ENCODE measurements at places on chromosomes 4 and X. TPM values are rescaled to one million over a fixed set of nuclear protein-coding genes. Genes with fewer than 3 reads are reported as not detected.

GRCh38 chr4:10457255-10457801 lies at the start of gene ZNF518B:
Gene ZNF518B, minus strand, starts transcription at chr4:10457426. Its CDS starts 11,098 bp downstream, at chr4:10446328.
- DNase-seq = peak; percentile 78
- peaks cover 4% of the 10 kb centered on the region for H3K4me1 ChIP-seq
- H3K4me3 ChIP-seq = peak within 1 kb of the TSS; percentile 33
- no peaks in the 10 kb centered on the region for H3K27me3 ChIP-seq
- H3K27ac ChIP-seq = no peak within 1 kb of the TSS
- no peaks in the 10 kb centered on the region for H3K36me3 ChIP-seq

GRCh38 chr4:109332926-109333464 lies 30.5 kb upstream of the COL25A1 start:
- H3K27me3 ChIP-seq = no peaks in the 10 kb centered on the region
- H3K27ac ChIP-seq = no peak overlapping the region
- H3K36me3 ChIP-seq = no peaks in the 10 kb centered on the region
- H3K4me1 ChIP-seq = no peaks in the 10 kb centered on the region
- no peak for DNase-seq
- no peak overlapping the region for H3K4me3 ChIP-seq

GRCh38 chrX:133923113-133923512 lies 62.3 kb downstream of the GPC3 start:
- no peaks in the 10 kb centered on the region for H3K36me3 ChIP-seq
- H3K27ac ChIP-seq = no peak overlapping the region
- no peak for DNase-seq
- no peaks in the 10 kb centered on the region for H3K27me3 ChIP-seq
- no peaks in the 10 kb centered on the region for H3K4me1 ChIP-seq
- no peak overlapping the region for H3K4me3 ChIP-seq

- H3K27me3 ChIP-seq = no peaks in the 10 kb centered on the region
- no peaks in the 10 kb centered on the region for H3K4me1 ChIP-seq
- no peak overlapping the region for H3K4me3 ChIP-seq
- no peak for DNase-seq
- H3K36me3 ChIP-seq = no peaks in the 10 kb centered on the region
- no peak overlapping the region for H3K27ac ChIP-seq
Observed at GRCh38 chr4:155009288-155009687, 199.1 kb upstream of the NPY2R start.

GRCh38 chr4:96630839-96631238 lies 790.9 kb downstream of the PDHA2 start:
- H3K27ac ChIP-seq = no peak overlapping the region
- no peak for DNase-seq
- no peaks in the 10 kb centered on the region for H3K36me3 ChIP-seq
- no peaks in the 10 kb centered on the region for H3K27me3 ChIP-seq
- no peak overlapping the region for H3K4me3 ChIP-seq

The UGT2B15 gene
- 174 TPM for total RNA-seq

DNA sequence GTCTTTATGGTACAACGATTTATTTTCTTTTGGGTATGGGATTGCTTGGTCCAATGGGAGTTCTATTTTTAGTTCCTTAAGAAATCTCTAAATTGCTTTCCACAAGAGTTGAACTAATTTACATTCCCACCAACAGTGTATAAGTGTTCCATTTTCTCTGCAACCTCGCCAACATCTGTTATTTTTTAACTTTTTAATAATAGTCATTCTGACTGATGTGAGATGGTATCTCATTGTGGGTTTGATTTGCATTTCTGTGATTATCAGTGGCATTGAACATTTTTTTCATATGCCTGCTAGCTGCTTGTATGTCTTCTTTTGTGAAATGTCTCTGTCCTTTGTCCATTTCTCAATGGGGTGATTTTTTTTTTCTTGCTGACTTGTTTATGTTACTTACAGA lies 42.8 kb downstream of the UCHL1 start:
- no peak overlapping the region for H3K27ac ChIP-seq
- H3K36me3 ChIP-seq = no peaks in the 10 kb centered on the region
- no peak for DNase-seq
- no peaks in the 10 kb centered on the region for H3K27me3 ChIP-seq
- no peaks in the 10 kb centered on the region for H3K4me1 ChIP-seq
- H3K4me3 ChIP-seq = no peak overlapping the region

The SCD5 gene
- 1.4 TPM for total RNA-seq

GRCh38 chrX:123738378-123738940 lies 5.6 kb upstream of the THOC2 start:
- DNase-seq = no peak
- no peaks in the 10 kb centered on the region for H3K4me1 ChIP-seq
- no peak overlapping the region for H3K4me3 ChIP-seq
- no peaks in the 10 kb centered on the region for H3K27me3 ChIP-seq

GRCh38 chr4:14877246-14878225 lies 124.7 kb upstream of the CPEB2 start:
- no peak overlapping the region for H3K4me3 ChIP-seq
- DNase-seq = no peak
- H3K27ac ChIP-seq = no peak overlapping the region
- H3K36me3 ChIP-seq = no peaks in the 10 kb centered on the region

The LAMTOR3 gene
- total RNA-seq = 22.8 TPM

The TMPRSS11B gene
- not detected for total RNA-seq

GRCh38 chr4:93183576-93183975 lies 645.0 kb upstream of the ATOH1 start:
- no peaks in the 10 kb centered on the region for H3K36me3 ChIP-seq
- H3K4me3 ChIP-seq = no peak overlapping the region
- H3K27me3 ChIP-seq = no peaks in the 10 kb centered on the region

DNA sequence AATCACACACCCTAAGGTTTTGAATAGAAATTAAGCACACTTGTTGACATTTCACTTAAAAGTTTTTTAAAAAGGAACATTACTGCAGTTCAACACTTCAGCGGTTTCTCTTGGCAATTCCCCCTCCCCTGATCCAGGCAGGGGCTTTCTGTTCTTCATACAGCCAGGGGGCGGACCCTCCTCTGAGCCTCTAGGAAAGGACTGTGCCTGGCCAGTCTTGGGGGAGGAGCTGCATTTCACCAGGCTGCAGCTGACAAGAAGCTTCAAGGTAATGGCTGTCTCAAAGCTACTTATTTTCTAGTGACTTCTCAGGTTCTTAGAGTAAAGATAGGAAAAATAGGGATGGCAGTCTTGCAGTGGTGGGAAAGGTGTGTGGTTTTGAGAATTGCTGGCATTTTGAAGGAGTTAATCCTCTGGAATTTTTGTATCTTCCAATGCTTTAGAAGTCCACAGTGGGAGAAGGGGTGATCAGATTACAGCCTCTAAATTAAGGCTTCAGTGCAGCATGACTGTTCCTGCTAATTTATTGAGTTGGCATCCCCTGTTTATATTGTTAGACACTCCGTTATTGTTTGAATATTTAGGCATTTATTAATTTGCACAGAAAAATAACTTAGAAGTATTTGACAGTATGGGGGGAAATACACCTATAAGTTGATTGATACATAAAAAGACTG lies 33.5 kb downstream of the PWWP3B start:
- H3K4me1 ChIP-seq = no peaks in the 10 kb centered on the region
- no peak overlapping the region for H3K27ac ChIP-seq
- H3K4me3 ChIP-seq = no peak overlapping the region
- H3K36me3 ChIP-seq = no peaks in the 10 kb centered on the region

DNA sequence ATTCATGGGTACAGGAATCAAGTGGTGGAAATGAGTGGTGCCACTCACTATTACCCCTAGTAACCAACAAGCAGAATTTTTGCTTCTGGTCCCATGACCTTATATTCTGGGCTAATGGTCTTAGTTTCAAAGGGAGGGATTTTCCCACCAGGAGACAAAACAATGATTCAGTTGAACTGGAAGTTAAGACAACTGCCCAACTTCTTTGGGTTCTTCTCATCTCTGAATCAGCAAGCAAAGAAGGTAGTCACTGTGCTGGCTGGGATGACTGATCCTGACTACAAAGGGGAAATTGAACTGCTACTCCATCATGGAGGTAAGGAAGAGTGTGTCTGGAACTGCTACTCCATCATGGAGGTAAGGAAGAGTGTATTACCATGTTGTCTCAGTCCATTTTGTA lies 87.2 kb downstream of the IL13RA2 start:
- H3K36me3 ChIP-seq = no peaks in the 10 kb centered on the region
- H3K27me3 ChIP-seq = peaks cover 4% of the 10 kb centered on the region
- DNase-seq = no peak
- H3K27ac ChIP-seq = no peak overlapping the region
- H3K4me1 ChIP-seq = no peaks in the 10 kb centered on the region

DNA sequence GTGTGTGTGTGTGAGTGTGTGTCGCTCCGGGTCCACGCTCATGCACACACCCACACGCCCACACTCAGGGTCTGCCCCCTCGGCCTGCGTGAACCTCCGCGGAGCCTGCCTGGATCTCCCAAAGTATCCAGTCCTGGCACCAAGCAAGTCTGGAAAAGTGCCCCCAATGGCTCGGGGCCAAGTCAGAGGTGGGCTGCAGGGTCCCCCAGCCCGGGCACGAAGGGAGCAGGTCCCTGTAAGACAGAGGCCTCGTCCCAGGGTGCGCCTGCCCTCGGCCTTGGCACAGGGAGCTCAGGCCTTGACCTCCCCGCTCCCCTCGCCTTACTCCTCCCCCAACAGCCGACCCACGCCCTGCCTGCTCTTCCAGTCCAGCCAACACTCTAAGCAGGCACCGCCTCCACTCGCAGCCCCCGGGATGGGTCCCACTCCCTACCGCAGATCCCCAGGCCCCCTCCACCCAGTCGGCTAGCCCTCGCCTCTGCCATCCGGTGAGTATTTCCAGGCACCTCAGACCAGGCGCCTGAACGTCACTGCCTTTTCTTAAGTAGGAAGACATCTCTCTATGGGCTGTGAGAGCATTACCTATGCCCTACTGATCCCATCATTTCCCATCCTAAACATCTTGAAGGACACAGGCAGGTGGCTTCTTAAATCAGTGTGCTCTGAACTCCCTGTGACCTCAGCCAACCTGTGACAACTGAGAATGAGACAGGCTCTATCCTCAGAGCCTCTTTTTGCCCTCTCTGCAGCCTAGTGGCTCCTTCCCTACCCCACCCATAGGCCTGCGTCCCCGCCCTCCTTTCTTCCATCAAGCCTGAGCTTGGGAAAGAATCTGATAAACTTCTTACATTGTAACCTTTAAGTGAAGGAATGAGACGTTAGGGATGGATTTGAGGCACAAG lies 704 bp downstream of the FAM114A1 start:
- H3K36me3 ChIP-seq = no peaks in the 10 kb centered on the region
- H3K27me3 ChIP-seq = no peaks in the 10 kb centered on the region
- no peaks in the 10 kb centered on the region for H3K4me1 ChIP-seq
- peak overlapping the region; percentile 98 for H3K27ac ChIP-seq
- peak overlapping the region; percentile 65 for H3K4me3 ChIP-seq

GRCh38 chr4:10898072-10898471 lies 213.5 kb upstream of the CLNK start:
- H3K36me3 ChIP-seq = no peaks in the 10 kb centered on the region
- H3K4me3 ChIP-seq = no peak overlapping the region
- H3K27ac ChIP-seq = no peak overlapping the region

DNA sequence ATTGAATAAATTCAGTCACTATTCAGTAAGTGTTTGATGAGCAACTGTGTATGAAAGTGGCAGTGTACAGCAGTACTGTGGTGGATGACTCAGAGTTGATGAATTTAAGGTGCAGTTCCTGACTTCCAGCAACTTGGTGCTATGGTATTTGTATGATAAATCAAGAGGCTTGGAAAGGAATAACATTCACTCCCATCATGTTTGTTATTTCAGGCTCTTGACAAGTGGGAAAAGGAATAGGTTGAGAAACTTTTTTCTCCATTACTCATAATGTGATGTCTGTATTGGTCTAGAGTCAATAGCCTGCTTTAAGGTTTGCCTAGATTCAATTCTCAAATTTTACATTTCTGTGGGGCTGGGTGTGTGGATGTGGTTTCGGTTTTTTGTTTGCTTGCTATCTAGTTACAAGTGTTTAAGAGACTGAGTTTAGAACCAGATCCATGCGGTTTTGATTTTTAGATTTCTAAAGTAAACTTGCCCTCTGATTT lies 35.1 kb upstream of the CYP2U1 start:
- no peak for DNase-seq
- no peaks in the 10 kb centered on the region for H3K4me1 ChIP-seq

- H3K27ac ChIP-seq = no peak overlapping the region
- no peak overlapping the region for H3K4me3 ChIP-seq
- H3K27me3 ChIP-seq = no peaks in the 10 kb centered on the region
- no peaks in the 10 kb centered on the region for H3K36me3 ChIP-seq
Observed at GRCh38 chrX:131977619-131978018, 45.5 kb upstream of the STK26 start.

The IL15 gene
- 1.4 TPM for total RNA-seq

DNA sequence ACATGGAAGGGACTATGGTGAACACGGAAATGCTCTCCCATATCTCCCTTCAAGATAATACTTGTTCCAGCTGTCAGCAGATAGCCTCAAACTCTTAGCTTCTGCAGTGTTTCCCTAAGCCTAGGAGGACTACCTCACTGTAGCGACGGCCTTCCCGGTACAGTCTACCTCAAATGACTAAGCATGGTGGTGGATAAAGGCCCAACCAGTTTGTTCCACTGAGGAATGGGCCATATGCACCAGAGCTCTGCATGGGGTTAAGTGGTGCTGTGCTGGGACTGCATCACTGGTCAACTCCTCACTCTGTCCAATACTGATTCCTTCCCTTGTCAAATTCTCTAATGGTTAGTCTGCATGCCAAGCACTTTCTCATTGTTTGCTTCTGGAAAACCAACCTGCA lies 119.6 kb upstream of the GNPDA2 start:
- DNase-seq = no peak
- no peaks in the 10 kb centered on the region for H3K4me1 ChIP-seq
- no peaks in the 10 kb centered on the region for H3K36me3 ChIP-seq
- no peaks in the 10 kb centered on the region for H3K27me3 ChIP-seq
- no peak overlapping the region for H3K27ac ChIP-seq

GRCh38 chr4:117783716-117784115 lies 250.6 kb upstream of the NDST3 start:
- no peak overlapping the region for H3K4me3 ChIP-seq
- no peaks in the 10 kb centered on the region for H3K4me1 ChIP-seq
- H3K27ac ChIP-seq = no peak overlapping the region
- H3K36me3 ChIP-seq = no peaks in the 10 kb centered on the region
- H3K27me3 ChIP-seq = no peaks in the 10 kb centered on the region

- no peaks in the 10 kb centered on the region for H3K27me3 ChIP-seq
- no peak overlapping the region for H3K4me3 ChIP-seq
- H3K4me1 ChIP-seq = no peaks in the 10 kb centered on the region
- no peaks in the 10 kb centered on the region for H3K36me3 ChIP-seq
- no peak for DNase-seq
Observed at GRCh38 chrX:150438165-150438564, 75.0 kb downstream of the MAMLD1 start.

The DTHD1 gene
- 0.12 TPM for total RNA-seq

GRCh38 chr4:134722306-134722705 lies 520.7 kb upstream of the PABPC4L start:
- H3K27me3 ChIP-seq = no peaks in the 10 kb centered on the region
- no peak overlapping the region for H3K4me3 ChIP-seq
- no peaks in the 10 kb centered on the region for H3K36me3 ChIP-seq
- H3K27ac ChIP-seq = no peak overlapping the region
- DNase-seq = no peak
